ENCODE measurements at places on chromosomes 11 and 22.

DNA sequence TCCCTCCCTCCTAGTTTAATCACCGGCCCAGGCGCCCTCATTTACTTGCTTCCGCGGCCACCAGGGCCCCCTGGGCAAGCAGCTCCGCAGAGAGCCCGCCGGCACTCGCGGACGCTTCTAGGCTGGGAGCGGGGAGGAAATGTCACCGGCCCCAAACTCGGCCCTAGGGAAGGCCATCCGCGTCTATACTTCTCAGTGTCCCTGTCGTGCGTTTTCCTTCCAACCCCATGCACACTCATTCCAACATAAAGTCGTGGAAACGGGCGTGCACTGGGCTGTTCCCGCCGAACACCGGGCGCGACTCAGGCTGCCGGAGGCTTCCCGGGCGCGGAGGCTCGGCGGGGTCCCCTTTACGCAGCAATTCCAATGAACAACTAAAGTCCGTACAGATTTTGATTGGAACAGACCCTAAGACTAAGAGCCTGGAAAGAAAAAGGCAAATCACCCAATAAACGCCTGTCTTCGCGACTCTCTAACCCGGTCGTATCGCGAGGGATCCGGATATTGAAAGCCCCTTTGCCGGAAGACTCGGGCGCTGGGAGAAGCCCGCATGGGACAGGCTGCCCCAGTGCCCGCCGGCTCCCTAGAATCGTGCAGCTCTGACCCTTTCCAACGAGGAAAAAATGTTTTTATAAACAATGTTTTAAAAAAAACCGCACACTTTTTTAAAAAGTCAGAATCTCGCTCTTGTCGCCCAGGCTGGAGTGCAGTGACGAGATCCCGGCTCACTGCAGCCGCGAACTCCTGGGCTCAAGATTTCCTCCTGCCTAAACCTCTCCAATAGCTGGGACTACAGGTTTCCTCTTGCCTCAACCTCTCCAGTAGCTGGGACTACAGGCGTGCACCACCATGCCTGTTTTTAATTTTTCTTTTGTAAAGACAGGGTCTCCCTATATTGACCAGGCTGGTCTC lies 1.3 kb upstream of the BARX2 start:
- no peak for DNase-seq

GRCh38 chr11:71201936-71202597 lies 50.3 kb downstream of the SHANK2 start:
- no peak for DNase-seq

GRCh38 chr22:22461583-22461982 lies 47.0 kb downstream of the ZNF280B start:
- no peak for DNase-seq

DNA sequence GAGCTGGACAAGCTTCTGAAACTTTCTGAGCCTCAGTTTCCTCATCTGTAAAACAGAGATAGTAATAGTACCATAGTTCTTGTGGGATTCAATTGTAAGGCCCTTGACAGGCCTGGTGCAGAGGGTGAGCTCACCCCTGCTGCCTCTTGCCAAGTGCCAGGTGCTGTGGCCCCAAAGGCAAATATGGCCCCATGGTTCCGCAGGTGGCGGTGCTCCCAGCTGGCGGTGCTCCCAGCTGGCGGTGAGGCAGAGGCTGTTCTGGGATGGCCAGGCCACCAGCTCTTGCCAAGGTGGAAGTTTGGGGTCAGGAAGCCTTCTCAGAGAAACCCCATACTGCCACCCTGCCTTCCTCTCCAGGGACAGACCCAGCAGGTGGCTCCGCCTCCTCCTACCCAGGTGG lies 8.8 kb downstream of the NPTXR start:
- DNase-seq = no peak

DNA sequence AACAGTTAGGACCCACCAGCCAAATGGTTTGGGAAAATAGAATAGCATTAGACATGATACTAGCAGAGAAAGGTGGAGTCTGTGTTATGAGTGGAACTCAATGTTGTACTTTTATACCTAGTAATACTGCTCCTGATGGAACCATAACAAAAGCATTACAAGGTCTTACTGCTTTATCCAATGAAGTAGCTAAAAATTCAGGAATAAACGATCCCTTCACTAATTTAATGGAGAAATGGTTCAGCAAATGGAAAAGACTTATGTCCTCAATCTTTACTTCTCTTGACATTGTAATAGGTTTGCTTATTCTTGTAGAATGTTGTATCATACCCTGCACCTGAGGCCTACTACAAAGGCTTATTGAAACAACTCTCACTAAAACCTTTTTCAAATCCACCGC lies 50.2 kb downstream of the ZNF280B start:
- no peak for DNase-seq

GRCh38 chr11:75536786-75537641 lies 11.3 kb upstream of the GDPD5 start:
- DNase-seq = peak; percentile 65

DNA sequence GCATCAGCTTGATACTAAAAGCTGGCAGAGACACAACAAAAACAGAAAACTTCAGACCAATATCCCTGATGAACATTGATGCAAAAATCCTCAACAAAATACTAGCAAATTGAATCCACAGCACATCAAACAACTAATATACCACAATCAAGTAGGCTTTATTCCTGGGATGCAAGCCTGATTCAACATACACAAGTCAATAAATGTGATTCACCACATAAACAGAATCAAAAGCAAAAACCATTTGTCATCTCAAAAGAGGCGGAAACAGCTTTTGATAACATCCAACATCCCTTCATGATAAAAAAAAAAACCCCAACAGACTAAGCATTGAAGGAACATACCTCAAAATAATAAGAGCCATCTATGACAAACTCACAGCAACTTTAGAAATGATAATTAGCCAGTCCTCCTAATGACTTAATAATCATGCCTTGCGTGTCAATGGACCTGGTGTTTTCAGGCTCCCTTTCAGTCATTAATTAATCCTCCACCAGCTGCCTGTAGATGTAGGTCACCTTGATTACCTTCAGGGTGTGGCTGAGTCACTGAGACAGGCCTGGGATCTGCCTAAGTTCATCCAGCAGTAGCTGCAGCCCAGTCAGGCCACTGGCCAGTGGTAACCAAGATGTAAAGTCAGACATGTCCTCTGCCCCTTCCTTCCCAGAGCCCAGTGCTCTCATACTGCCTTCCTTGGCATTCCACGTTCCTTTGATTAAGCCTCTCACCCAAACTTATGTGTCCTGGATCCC lies 109.8 kb downstream of the EHF start:
- no peak for DNase-seq

DNA sequence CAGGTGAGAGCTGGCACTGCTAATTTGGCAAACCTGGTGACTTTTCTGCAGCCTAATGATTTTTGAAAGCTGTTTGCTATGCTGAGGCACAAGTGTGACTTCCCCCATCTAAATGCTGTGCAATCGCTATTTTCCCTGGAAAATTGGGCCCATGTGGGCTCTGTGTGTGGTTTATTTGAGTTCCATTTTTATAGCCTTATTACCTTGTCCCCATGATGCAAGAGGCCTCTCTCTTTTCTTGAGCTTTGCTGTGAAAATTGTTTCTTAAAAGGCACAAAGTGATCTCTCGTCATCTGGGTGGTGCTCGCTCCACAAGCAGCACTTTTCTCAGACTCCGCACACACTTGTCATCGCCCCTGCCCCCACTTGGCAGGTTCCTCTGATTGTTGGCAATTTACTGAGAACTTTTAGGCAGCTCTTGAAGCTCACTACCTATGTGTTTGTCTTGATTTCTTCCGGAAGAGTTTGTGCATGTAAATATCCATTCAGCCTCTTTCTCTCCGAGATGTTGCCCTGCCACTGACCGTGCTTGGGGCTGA lies 24.9 kb downstream of the BMAL1 start:
- DNase-seq = no peak

- DNase-seq = peak; percentile 68
Measured at GRCh38 chr22:23180301-23180892, at the start of gene BCR. Gene BCR (plus strand): TSS chr22:23180509. CDS start chr22:23180961, 452 bp downstream.
